ENCODE measurements at places on chromosomes 12 and 14. TPM values are rescaled to one million over a fixed set of nuclear protein-coding genes. Genes with fewer than 3 reads are reported as not detected.

GRCh38 chr14:103330536-103330935, 3.5 kb upstream of the EIF5 start:
- DNase-seq: no peak

GRCh38 chr14:50366589-50366988, 30.1 kb downstream of the CDKL1 start:
- no peak for DNase-seq

- no peak for DNase-seq
Observed at GRCh38 chr14:66038212-66038611, 448.0 kb upstream of the CCDC196 start.

DNA sequence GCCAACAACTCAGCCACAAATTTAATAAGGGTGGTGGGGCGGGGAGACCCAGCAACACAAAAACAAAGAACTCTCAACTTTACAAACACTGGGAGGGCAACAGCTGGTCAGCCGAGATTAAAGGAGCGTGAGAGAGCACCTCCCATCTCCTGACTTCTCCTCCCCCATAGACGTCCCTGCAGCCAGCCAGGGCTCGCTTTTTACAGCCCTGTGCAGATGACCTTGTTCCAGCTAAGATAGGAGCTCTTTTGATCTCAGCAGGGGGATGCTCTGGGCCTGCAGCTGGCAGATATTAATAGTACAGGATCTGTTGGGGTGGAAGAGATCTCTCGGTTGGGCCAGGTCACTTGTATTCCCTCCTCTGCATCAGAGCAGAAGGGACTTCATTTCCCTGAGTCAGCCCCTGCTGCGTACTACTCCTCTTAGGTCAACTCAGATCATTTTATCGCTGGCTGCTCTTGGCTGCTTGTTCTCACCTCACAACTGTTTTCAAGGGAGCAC, 475.8 kb downstream of the RAD51B start:
- DNase-seq: no peak

DNA sequence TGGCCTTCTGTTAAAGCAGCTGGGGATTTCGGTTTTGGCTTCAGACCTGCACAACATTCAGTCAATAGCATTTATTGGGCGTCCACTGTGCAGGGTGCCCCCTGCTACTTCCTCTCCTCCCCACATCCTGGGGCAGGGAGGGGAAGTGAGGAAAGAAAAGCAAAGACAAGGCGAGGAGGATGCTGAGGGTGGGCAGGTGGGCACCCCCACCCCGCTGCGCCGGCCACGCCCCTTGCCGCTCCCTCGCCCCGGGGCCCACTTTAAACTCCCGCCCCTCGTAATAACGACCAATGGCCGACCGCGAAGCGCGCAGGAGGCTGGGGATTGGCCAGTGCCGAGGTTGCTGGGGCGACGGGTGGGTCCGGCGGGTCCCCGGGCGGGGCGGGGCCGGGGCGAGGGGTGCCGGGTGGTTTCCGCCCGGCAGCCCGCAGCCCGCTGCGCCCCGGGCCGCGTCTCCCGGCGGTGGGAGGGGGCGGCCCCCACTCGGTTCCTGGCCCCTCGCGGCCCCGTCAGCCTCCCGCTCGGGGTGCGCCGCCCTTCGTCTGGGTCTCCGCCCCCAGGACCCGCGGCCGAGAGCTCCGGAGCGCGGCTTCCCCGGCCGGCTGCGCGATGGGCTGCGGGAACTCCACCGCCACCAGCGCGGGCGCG, at the start of gene C12orf75:
C12orf75 (plus strand) TSS at position 409 of the 648 bp plus-strand sequence; CDS start at position 610, 201 bp downstream.
- peak; percentile 87 for DNase-seq

DNA sequence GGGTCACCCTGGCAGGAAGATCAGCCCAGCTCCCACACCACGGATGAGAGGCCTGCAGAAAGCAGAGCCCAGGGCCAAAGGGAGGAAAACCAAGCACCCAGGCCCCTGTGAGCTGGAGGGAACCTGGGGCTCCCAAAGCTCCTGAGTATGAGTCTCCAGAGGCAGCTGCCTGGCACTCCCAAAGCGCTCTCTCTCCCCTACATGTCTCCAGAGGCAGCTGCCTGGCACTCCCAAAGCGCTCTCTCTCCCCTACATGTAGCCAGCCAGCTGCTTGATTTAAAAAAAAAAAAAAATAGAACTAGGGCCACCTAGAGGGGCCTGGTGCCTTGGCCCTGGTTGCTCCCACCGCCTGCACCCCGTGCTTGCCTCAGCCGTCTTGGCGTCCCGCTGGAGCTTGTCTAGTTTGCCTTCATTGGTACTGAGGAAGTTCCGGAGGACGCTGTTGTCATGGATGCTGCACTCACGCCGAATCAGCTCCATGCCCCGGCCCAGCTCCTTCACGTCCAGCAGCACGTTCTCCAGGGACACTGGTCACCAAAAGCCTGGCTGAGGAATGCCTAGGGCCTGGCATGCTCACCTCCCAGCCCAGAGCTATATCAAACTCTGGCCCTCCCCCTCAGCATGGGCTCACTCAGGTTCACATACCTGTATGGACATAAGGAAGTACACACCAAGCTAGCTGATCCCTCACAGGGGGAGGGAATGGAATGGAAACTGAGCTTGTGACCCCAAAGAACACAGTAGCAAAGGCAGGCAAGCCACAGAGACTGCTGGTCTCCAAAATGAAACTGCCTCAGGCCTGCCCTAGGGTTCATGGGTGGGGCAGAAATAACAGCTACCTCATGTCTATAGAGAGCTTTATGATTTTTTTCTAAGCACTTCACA, 24.7 kb downstream of the PRPF40B start:
- DNase-seq: no peak

- DNase-seq: no peak
Observed at GRCh38 chr12:52601671-52602070, 408 bp upstream of the KRT72 start.

GRCh38 chr12:24328261-24328660, 378.8 kb upstream of the SOX5 start:
- no peak for DNase-seq

DNA sequence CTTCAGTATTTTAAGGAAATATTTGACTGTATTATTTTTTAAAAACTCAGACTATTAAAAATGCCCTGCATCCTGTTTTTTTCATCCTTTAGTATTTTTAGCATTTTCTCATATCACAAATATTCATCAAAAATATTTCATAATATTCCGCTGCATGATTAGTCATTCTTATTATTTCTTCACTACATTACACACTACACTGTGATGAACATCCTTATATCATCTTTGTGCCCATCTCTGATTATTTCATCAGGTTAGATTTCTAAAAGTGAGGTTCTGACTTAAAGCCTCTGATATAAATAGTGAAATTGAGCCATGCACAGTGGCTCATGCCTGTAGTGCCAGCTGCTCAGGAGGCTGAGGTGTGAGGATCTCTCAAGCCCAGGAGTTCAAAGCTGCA, 8.1 kb downstream of the COCH start:
- DNase-seq: no peak

- no peak for DNase-seq
Observed at GRCh38 chr12:89476232-89476631, 48.4 kb downstream of the GALNT4 start.

- no peak for DNase-seq
Observed at GRCh38 chr14:33120966-33121365, 182.3 kb downstream of the NPAS3 start.

DNA sequence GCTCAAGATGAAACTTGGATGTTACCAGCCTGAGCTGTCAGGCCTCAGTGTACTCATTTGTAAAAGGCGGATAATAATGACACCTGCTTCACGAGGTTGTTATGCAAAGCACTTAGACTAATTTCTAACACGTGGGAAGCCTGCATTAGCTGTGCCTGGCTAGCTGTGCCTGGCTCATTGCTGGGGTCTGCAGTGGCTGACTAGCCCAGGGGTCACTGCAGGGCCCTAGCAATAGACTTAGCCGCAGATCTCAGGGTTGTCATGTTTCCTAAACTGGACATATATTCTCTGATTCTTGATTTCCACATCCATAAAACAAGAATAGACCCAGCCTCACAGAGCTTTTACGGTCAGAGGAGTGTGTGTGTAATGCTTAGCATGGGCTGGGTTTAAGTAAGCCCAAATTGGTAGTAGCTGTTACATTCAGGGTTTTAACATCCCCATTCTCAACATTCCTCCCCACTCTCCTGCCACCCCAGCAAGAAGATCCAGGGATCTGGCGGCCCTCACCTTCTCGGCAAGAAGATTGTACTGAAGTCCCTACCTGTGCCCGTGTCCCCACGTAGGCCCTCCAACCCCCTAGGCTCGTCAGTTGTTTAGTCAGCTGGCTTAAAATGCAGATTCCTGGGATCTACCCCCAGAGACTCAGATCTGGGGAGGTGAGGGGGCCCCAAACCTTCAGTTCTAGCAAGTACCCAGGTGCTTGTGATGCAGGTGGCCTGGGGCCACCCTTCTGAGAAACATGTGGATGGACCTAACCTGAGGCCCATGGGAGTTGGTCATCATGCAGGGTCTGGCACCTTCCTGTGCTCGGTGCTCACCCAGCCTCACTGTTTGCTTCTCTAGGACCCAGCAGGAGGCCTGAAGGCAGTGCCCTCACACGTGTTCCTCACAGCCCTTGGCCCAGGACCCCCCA, 8.6 kb downstream of the NR4A1 start:
- no peak for DNase-seq

- no peak for DNase-seq
Observed at GRCh38 chr14:99668307-99669295, 15.5 kb upstream of the CYP46A1 start.

- DNase-seq: no peak
Observed at GRCh38 chr12:20624718-20625117, 70.4 kb upstream of the SLCO1C1 start.

GRCh38 chr12:115837220-115837619, 440.3 kb downstream of the MED13L start:
- DNase-seq: no peak

DNA sequence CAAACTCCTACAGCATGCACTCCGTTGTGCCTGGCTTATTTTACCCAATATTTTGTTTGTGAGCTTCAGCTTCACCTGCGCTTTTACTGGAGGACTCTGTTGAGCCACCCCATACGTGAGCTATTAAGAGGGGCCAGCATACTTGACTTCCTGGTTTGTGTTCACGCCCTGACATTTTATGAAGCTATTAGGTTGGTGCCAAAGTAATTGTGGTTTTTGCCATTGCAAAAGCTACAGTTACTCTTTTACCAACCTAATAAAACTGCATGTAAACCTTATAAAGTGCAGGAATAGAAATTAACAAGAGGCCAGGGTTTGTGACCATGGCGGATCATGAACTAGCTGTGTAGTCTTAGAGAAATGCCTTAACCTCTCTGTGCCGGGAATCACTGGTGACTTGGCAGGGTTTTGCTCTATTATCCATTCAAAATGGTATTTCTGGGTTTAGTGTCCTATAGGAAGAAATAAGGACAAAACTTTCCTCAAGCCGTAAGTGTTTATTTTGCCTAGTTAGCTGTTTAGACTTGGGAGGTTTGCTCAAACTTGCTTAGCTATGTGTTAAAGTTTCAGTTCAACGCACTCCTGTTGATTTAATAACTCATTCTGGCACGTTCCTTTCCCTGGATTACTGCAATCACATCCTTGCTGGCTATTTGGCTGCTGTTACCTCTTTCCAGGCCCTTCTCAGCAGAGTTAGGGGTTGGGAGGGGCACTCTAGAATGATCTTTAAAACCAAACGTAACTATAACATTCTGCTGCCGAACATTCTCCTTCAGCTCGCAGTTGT, 1027.6 kb downstream of the BCL11B start:
- no peak for DNase-seq

DNA sequence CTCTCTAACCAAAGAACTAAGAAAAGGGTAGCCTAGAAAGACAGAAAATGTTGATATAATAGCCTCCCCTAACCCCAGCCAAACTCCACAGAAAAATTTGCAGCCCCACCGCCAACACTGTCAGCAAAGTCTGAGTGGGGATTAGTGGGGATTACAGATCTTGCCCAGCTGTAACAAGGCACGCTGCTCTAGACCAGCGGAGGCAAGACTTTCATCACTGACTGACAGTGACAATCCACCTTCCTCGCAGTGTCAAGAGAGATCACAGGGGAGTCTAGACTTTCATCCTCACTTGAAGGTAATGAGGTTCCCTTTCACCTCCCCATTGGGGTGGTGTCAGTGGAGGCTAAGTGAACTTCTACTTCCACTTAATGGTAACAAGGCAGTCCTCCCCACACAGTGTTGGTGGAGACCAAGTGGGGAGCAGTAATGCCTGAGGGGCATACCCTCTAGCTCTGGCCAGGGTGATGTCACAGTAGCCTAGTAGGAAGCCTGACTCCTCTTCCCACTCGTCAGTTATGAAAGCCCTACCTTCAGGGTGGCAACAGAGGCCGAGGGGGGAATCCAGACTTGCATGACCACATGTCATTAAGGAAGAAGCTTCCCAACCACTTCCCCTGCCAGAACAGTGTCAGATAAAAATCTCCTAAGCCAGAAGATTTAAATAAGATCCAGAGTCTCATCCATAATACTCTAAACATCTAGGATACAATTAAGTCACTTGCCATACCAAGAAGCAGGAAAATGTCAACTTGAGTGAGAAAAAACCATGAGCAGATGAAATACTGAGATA, 91.7 kb upstream of the RASSF8 start:
- no peak for DNase-seq

- DNase-seq: no peak
Observed at GRCh38 chr14:103122947-103123633, at the start of gene TNFAIP2. Gene TNFAIP2, plus strand, starts transcription at chr14:103123461. Its CDS starts 2,997 bp downstream, at chr14:103126458.

DNA sequence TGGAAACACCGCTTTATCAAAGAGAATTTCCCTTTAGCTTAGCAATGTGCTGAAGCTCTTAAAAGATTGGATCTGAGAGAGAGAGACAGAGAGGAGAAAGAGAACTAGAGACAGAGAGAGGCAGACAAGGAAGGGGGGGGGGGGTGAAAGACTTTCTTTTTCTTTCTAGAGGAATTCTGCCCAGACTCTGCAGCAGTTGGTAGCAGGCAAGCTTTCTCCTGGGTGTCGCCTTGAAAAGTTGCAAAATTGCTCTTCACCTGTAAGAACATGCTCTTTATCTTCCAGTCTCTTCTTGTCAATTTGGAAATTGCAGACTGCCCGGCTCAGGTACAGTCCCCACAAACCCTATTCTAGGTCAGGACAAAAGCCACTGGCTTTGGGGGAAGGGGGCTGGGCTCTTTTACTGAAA, 2.9 kb upstream of the OTX2 start:
- no peak for DNase-seq

The LRCOL1 gene
- total RNA-seq: not detected

The CELA1 gene
- total RNA-seq: not detected

The IFI27L2 gene
- total RNA-seq: 27.4 TPM

The KSR2 gene
- total RNA-seq: 1.8 TPM

The BRI3BP gene
- 11.1 TPM for total RNA-seq

The GPD1 gene
- 2.1 TPM for total RNA-seq

The ASIC1 gene
- total RNA-seq: 5.7 TPM

The TSPAN8 gene
- 0.33 TPM for total RNA-seq

The HOXC12 gene
- total RNA-seq: not detected

Measured in progenitor cell of endocrine pancreas (in vitro differentiated cells).